ENCODE measurements at places on chromosomes 12 and 14.

DNA sequence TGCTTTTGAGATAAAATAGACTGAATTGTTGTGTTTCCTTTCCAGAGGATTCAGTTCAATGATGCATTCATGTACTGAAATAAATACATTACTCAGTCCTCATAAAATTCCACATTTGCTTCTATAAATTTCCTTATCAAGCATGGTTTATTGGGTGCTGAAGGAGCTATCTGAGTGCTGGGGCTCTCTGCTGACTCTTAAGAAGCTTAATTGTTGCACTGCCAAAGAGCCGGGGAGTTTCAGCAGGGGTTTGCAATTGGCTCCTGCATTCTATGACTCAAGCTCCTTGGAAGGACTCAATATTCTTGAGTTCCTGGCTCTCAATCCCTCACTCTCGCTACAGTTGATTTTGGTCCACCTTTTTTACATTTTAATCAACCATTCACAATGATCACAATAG is 69.8 kb upstream of the PYGL start:
- no peak for DNase-seq

- DNase-seq: peak; percentile 70
Measured at GRCh38 chr12:54404061-54405004, 14.7 kb downstream of the ITGA5 start.

- DNase-seq: no peak
Measured at GRCh38 chr12:43306066-43306465, 245.9 kb downstream of the ADAMTS20 start.

DNA sequence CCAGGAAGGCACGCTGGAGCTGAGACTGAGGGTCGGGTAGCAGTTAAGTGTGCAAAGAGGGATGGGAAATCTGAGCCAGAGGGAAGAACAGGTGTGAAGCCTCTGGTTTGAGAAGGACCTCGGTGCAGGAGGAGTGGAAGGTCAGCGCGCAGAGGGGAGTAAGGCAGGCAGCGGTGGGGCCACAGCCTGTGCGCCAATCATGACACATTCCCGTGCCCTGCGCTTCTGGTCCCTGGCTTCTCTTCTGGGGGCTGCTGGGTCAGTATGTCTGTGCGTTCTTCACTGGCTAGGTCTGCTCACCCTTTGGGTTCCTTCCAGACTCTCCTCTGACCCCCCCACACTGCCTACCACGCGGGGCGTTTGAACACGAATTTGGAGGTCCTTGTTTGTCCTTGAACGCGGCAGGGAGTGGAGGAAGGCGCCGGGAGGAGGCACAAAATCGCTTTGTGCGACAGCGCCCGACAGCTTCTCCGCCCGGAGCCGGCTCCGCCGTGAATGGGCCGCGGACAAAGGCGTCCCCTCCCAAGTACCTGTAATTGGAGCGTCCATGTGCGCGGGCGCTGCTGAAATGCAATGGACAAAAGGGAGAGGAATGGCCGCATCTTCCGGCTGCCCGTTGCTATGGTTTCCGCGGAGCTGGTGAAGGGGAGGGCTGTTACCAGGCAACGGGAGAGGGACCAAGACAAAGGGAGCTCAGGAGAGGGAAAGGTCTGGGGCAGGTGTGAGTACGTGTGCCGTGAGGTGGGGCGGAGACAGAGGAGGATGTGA is 207.2 kb upstream of the SRRM4 start:
- DNase-seq: no peak

DNA sequence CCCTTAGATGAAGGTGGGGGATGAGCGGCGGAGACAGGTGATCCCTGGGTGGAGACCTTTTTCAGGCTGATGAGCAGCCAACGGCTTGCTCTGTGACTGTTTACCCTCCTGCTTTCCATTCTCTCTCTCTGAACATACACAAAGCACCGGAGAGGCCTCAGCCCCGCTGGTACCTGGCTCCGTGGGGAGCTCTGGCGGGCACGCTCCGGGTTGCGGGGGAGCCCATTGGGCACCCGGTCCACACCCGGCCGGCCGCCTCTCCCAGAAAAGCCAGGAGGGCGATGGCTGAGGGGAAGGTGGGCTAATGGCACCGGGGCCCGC is 545 bp downstream of the SMARCC2 start:
- peak; percentile 22 for DNase-seq

- peak; percentile 73 for DNase-seq
Measured at GRCh38 chr12:15910864-15911721, at the start of gene DERA. Gene DERA (plus strand): TSS chr12:15911332. CDS start chr12:15911384, 52 bp downstream.

- peak; percentile 17 for DNase-seq
Measured at GRCh38 chr14:33432407-33433023, 493.8 kb downstream of the NPAS3 start.

DNA sequence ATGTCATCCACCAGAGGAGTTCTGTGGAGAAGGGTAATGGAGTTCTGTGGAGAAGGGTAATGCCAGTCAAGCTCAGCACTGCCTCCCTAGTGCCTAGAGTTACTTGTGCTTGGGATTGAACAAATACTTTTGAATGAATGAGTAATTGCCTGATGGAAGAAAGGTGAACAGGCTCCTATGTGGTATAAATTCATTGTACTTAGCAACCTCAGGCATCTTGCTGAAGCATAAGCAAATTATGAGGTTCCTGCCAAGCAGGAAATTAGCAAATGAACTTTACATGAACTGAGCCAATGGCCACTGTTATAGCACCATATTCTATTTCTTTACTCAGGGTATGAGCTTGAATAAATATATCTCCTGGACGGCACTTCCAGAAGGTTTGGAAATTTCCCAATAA is 1047.2 kb downstream of the SLC6A15 start:
- no peak for DNase-seq

Data from activated CD4-positive, alpha-beta T cell treated with anti-CD3 and anti-CD28 coated beads, Interleukin-2, Interleukin-6, amounts not matched to agents 100 ng/mL and 50 ng/mL, durations not matched to agents 16 hours and 8 hours (primary cell).